ENCODE measurements at places on chromosomes 7 and 10. TPM values are rescaled to one million over a fixed set of nuclear protein-coding genes. Genes with fewer than 3 reads are reported as not detected.

- DNase-seq, result no peak
These were observed 412.8 kb upstream of the GALNT17 start for GRCh38 chr7:70719125-70719524.

ZNF804B gene
- total RNA-seq, result not detected

GRCh38 chr7:150800581-150801241 lies at the start of gene TMEM176A:
TMEM176A (plus strand) TSS chr7:150800769; CDS start chr7:150801551, 782 bp downstream.
- DNase-seq, result peak; percentile 13

GRCh38 chr7:139813151-139813550 lies 15.9 kb upstream of the TBXAS1 start:
- no peak for DNase-seq
